MCF 10A (cell line): ENCODE measurements at places on chromosomes 4 and X. TPM values are rescaled to one million over a fixed set of nuclear protein-coding genes. Genes with fewer than 3 reads are reported as not detected.

The DGKK gene
- total RNA-seq = not detected in 2 replicates

The VSIG4 gene
- not detected in 2 replicates for total RNA-seq

The CXCR3 gene
- not detected in 2 replicates for total RNA-seq

The EXOC1L gene
- total RNA-seq = not detected in 2 replicates

The TREX2 gene
- 0.49 and 0.75 TPM in 2 replicates for total RNA-seq

The GPRASP1 gene
- total RNA-seq = 1.2 and 2.0 TPM in 2 replicates

The MAGEA4 gene
- total RNA-seq = not detected in 2 replicates

The RGN gene
- not detected in 2 replicates for total RNA-seq

The TASL gene
- not detected in 2 replicates for total RNA-seq

The FAM241A gene
- total RNA-seq = 8.2 and 10.9 TPM in 2 replicates

The CFAP99 gene
- 0.16 TPM in 1 of 2 replicates, not detected in the other for total RNA-seq

The PCSK1N gene
- 5.0 and 6.3 TPM in 2 replicates for total RNA-seq

The SLC39A8 gene
- 35.1 and 43.3 TPM in 2 replicates for total RNA-seq

The CSAG1 gene
- total RNA-seq = not detected in 2 replicates

The SMAD1 gene
- total RNA-seq = 23.7 and 27.9 TPM in 2 replicates

The CHRDL1 gene
- not detected in 2 replicates for total RNA-seq

The NONO gene
- total RNA-seq = 255 and 292 TPM in 2 replicates

The G6PD gene
- 42.1 and 49.5 TPM in 2 replicates for total RNA-seq

The SOWAHD gene
- total RNA-seq = not detected in 2 replicates

The NUP62CL gene
- total RNA-seq = 4.8 and 7.3 TPM in 2 replicates

The ARHGEF38 gene
- total RNA-seq = not detected in 2 replicates

The NEUROG2 gene
- total RNA-seq = not detected in 2 replicates

The RBMXL3 gene
- total RNA-seq = not detected in 2 replicates

The ARHGAP24 gene
- 2.6 and 3.2 TPM in 2 replicates for total RNA-seq

The FBXW7 gene
- total RNA-seq = 35.8 and 40.2 TPM in 2 replicates

The BEX5 gene
- total RNA-seq = not detected in 2 replicates

The SULT1E1 gene
- 2.8 and 6.5 TPM in 2 replicates for total RNA-seq

The CENPVL3 gene
- total RNA-seq = not detected in 2 replicates

The SSX2B gene
- not detected in 2 replicates for total RNA-seq

The DCAF16 gene
- 38.0 and 41.4 TPM in 2 replicates for total RNA-seq

The SLC49A3 gene
- not detected in 2 replicates for total RNA-seq

The ARAP2 gene
- total RNA-seq = 10.9 and 12.0 TPM in 2 replicates

The CLNK gene
- total RNA-seq = not detected in 2 replicates

The USP17L27 gene
- not detected in 2 replicates for total RNA-seq

The FAM114A1 gene
- 22.7 and 38.9 TPM in 2 replicates for total RNA-seq

The FGF5 gene
- not detected in 2 replicates for total RNA-seq

The PLS3 gene
- total RNA-seq = 127 and 147 TPM in 2 replicates

The FAM184B gene
- not detected in 2 replicates for total RNA-seq

The FDCSP gene
- total RNA-seq = not detected in 2 replicates

The CNKSR2 gene
- total RNA-seq = not detected in 2 replicates

The GIMD1 gene
- not detected in 2 replicates for total RNA-seq

The ATP8A1 gene
- 0.19 and 0.34 TPM in 2 replicates for total RNA-seq

The ERCC6L gene
- 1.0 and 1.8 TPM in 2 replicates for total RNA-seq

The RTL9 gene
- not detected in 2 replicates for total RNA-seq

The LNX1 gene
- not detected in 2 replicates for total RNA-seq

The FHDC1 gene
- total RNA-seq = 2.0 and 2.7 TPM in 2 replicates

The RIPPLY1 gene
- total RNA-seq = not detected in 2 replicates

The CCKAR gene
- total RNA-seq = not detected in 2 replicates

The XPNPEP2 gene
- not detected in 2 replicates for total RNA-seq

The UCP1 gene
- not detected in 2 replicates for total RNA-seq

The CLDN22 gene
- not detected in 2 replicates for total RNA-seq
